ENCODE measurements at places on chromosomes 1 and 21.
A peak's percentile ranks its signal among the peaks of the same experiment; 100 is the strongest.

DNA sequence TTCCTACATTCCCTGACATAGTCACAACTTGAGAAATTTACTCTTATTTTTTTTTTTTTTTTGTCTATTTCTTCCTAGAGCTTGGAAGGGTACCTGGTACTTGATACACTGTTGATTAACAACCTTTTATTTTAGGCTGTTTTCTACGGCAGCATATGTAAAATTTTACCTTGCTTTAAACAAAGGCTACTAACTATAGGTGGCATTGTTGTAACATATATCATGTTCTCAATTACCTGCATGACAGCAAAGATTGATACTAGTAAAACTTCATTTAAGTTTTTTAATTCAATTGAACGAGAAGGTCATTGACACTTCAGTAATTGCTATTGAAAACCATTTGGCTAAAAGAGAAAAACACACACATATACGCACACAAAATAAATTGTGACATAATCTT lies 238.3 kb upstream of the ESRRG start:
- no peak for DNase-seq

GRCh38 chr1:30522031-30523004 lies 201.1 kb downstream of the MATN1 start:
- no peak for DNase-seq

DNA sequence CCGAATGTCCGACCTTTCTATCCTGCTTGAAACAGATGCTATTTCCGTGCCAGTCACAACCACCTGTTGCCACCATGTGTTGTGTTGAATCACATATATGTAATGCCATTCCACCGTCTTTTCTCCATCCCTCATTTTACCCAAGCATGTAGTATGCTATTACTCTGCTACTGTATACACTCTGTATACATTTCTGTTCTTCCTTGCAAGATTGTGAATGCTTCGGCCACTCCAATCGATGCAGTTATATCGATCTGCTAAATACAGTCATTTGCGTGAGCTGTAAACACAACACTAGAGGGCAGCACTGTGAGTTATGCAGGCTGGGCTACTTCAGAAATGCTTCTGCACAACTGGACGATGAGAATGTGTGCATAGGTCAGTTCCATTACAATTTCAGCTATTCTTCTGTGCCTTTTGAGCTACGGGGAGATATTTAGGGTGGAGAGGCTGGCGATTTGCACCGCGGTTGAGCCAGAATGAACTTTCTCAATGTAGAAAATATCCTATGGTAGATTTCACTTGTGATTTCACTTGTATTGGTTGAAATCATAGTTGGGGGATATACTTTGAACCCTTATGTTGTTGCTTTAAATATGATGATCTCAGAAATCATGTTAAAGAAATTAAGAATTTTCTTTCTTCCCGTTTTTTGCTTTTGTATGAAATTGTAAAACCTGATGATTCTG lies 289.8 kb downstream of the NTNG1 start:
- DNase-seq: no peak

DNA sequence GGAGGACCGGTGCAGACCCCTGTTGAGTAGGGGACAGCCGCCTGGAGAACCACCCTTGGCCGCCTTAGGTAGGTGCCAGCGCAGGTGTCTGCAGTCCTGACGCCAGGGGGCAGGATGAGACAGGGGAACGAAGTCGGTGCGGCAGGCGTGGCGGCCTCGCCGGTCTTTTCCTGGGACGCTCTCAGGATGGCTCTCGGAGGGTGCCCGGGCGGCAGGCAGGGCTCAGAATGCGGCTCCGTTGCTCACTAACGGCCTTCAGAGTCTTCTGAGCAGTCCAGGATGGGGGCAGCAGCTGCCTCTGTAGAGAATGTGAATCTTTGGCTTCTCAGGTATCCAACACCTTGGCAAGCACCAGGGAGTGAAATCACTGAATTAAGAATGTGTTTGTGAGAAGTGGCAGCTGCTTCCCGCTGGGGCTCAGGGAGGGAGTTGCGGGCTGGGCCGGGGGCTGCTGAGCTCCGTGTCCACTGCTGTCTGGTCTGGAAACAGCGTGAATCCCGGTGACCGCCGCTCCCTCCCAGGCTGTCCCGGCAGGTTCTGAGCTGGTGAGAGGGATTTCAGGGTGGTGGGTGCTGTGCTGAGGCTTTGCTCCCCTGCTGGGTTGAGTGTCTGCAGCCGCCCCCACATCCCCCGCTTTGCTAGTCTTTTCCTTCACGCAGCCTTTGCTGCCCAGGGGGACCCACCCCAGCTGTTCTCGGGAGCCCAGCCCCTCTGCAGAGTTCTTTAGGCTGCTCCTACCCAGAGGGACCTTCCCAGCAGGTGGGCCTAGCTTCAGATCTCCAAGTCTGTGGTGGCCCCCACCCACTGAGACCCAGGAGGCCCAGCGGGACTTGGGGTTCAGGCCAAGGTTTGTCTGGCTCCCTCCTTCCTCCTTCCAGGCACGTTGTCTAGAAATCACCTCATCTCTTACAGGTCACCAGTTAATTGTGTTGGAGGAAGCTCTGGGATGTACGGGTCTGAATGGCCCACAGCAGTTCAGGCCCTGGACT lies 11.1 kb upstream of the C1orf174 start:
- DNase-seq: peak; percentile 54

GRCh38 chr1:30950700-30951099 lies 42.1 kb upstream of the SDC3 start:
- no peak for DNase-seq

All from HCT116 (cell line).